ENCODE measurements at places on chromosomes 11 and 22.

- DNase-seq: peak; percentile 18
Measured at GRCh38 chr11:134476435-134477021, 64.5 kb upstream of the B3GAT1 start.

DNA sequence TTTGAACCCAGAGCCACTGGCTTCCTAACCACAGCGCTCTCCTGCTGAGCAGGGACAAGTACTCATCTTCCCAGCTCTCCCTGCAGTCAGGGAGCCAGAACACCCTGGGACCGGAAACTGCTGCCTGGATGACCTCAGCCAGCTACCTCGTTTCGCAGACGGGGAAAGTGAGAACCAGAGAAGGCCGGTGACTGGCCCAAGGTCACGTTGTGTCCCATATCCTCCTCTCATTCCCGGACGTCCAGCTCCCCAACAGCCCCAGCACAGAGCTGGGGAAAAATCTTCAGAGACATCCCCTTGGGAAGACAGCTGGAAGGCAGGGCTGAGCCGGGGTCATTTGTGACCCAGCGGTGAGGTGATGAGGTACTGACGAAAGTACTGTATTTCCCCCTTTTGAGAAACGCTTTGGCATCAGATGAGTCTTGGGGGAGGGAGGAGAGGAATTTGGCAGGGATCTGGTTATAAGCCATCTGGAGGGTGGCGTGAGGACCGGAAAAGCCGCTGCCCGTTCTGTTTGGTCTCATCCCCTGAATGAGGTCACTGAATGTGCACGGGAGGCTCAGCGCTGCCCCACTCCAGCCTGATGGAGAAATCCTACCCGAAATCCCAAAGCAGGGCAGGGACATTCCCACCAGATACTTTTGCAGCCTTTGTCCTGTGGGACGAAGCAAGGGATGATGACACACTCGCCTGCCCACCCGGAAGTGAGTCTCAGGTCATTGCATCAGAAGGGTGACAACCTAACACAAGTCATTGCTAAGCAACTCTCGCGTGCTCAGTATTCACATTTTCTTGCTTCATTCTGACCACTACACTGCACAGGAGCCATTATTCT, 41.1 kb downstream of the LIF start:
- no peak for DNase-seq

DNA sequence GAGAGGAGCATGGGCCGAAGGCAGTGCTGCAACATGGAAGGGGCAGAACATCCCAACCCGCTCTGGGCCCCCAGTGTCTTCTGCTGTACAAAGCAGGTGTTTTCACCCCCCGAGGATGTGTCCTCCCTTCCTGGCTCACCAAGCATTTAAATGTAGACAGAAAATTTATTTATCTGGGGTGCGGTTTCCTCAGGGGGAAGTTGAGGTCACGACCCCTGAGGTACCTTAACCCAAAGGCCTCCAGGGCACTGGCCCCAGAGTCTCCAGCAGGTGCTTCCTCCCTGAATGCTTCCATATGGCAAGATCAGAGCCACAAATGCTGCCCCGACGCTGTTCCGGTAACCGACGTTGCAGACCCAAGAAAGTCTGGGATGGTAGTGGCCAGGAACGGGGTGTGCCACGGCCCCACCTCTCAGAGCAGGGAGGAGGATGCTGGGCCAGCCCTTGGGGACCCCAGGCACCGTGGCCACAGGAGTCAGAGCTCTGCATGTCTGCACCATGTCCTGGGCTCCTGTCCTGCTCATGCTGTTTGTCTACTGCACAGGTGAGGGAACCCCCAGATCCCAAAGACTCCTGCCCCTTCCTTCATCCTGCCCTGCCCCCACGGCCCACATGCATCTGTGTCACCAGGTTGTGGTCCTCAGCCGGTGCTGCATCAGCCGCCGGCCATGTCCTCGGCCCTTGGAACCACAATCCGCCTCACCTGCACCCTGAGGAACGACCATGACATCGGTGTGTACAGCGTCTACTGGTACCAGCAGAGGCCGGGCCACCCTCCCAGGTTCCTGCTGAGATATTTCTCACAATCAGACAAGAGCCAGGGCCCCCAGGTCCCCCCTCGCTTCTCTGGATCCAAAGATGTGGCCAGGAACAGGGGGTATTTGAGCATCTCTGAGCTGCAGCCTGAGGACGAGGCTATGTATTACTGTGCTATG, at the start of gene VPREB1:
TSS of gene VPREB1 (plus strand) at position 471 of the 935 bp plus-strand sequence. CDS start at position 499, 28 bp downstream.
- DNase-seq: peak; percentile 86

- DNase-seq: no peak
Measured at GRCh38 chr11:27388001-27388400, 25.0 kb upstream of the CCDC34 start.

DNA sequence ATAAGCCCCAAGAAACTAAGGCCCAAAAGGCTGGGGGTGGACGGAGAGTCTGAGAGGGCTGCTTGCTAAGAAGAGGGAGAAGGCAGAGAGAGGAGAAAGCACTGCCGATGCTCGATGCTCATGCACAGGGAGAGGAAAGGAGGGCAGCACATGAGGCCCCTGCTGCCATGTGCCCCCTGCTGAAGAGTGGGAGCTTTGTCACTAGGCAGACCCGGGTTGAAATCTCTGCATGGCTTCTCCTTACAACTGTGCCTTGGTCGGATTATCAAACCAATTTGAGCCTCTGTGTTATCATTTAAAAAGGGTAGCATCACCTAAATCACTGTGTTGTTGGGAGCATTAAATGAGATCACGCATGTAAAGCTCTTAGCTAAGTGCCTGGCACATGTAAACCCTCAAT, 330.5 kb downstream of the NXPE2 start:
- no peak for DNase-seq

DNA sequence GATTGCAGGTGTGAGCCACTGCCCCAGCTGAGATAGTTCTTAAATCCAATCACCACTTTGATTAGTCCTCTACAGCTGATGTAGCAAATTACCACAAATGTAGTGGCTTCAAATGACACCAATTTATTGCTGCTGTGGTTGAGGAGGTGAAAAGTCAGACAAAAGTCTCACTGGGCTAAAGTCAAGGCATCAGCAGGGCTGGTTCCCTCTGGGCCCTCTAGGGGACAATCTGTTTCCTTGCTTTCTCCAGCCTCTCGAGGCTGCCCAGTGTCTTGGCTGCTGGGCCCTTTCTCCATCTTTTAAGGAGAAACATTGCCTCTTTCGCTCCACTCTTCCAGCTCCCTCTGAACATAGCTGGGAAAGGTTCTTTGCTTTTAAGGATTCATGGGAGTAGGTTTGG, 50.5 kb upstream of the SHANK2 start:
- no peak for DNase-seq

- DNase-seq: no peak
Measured at GRCh38 chr11:27413218-27413617, 50.2 kb upstream of the CCDC34 start.

- DNase-seq: no peak
Measured at GRCh38 chr11:59218893-59219292, 6.2 kb upstream of the MPEG1 start.

- no peak for DNase-seq
Measured at GRCh38 chr11:68411501-68411991, 49.0 kb upstream of the PPP6R3 start.

- no peak for DNase-seq
Measured at GRCh38 chr11:105829084-105829483, 193.0 kb downstream of the MSANTD4 start.

GRCh38 chr11:75249704-75250103, 9.1 kb downstream of the TPBGL start:
- no peak for DNase-seq

DNA sequence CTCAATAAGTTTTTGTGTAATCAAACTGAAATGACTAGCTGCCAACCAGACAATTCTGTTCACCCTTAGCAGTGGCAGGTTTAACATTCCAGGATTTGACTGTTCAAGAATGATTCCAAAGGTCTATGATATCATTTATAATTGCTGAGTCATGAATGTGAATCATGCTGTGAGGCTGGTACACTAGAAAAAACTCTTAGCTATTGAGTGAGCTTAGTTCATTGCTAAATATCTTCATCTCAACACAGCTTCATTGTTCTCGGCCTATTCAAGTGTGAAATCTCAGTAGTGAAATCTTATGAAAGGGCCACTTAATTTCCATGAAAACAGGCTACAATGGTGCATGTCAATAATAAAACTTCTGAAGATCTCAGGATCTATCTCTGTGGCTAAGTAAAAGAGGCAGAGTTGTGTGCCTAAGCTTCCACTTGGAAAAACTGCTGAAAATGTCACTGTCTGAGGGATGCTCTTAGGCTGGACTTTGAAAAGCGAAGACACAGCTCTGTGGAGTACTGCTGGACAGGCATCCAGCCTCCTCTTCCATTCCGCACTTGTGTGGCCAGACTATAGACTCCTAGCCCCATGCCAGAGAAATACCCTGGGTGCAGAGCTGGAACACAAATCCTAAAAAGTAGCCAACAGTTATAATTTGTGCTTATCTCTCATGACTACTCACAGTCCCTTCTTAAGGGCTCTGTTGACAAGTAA, 12.8 kb downstream of the AQP11 start:
- no peak for DNase-seq

DNA sequence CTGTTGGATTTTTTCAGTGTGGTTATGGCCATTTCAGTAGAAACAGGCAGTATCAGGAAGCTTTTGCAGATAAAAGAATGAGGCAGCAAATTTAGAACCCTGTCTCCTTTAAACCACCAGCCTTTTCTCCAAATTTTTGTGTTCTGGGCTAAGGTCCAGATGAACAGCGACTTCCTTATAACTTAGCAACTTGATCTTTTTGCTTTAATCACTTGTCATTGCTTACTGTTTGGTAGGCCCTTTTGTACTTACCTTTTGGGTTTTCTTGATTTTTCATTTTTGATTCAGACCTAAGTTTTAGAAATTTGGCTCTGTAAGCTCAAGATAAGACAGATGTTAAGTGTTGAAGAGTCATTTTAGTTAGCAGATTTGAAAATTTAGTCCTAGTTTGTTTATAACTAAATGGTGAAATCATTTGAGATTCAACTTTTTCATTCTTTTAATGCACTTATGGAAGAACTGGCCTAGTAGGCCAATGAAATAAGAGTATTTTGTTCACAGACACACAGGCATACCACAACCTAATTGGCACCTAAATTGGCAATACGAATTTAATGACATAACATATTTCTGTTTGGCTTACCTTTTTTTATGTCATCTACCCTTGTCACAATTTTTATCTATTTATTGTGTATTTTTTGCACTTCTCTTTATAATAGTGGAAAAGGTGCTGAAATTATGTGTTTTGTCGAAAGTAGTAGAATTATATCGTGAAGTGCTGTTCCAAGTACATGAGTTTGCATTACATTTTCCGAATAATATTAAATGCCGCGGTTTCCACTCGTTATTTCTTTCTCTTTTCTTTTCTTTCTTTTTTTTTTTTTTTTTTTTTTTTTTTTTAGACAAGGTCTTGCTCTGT, 2.1 kb downstream of the RTN3 start:
- no peak for DNase-seq

DNA sequence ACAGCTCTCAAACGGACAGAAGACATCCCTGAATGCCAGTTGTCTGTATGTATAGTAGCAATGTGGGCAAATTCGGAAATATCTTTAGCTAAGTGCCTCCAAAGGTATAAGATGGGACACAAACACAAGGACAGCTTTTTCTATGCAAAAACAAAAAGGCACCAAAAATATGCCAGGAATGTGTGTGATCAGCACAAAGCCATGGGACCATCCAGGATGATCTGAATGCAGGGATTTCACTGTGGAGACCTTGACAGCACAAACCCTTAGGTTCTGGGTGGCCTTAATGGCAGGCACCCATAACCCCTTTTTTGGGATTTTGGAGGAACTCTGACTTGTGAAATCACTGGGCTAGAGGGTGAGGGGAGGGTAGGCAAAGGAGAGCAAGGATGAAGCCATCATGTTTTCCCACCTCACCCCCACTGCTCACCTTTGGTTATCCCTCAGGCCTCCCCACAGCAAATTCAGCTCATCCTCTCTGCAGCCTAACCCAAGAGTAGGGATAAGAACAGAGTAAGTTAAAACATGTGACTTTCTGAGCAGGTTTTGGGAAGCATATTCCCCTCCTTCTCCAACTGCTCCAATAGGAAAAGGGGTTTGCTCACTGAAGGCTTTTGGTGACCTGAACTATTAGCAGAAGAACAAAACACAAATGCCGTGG, 154.6 kb downstream of the SNX19 start:
- DNase-seq: no peak

DNA sequence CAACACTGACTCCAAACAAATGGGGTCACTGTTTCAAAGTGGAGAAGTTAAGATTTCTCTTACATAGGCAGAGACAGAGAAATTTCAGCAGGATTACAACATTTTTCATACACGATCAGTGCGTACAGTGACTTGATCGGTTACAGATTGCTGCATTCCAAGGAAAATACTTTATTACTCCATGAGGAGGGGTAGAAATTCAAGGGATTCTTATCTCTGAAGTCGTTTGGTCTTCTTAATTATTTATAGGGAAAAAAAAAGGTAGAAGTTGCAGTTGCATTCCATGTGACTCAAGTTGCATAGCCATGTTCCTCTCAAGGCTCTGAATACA, 10.7 kb upstream of the SMIM38 start:
- DNase-seq: no peak

DNA sequence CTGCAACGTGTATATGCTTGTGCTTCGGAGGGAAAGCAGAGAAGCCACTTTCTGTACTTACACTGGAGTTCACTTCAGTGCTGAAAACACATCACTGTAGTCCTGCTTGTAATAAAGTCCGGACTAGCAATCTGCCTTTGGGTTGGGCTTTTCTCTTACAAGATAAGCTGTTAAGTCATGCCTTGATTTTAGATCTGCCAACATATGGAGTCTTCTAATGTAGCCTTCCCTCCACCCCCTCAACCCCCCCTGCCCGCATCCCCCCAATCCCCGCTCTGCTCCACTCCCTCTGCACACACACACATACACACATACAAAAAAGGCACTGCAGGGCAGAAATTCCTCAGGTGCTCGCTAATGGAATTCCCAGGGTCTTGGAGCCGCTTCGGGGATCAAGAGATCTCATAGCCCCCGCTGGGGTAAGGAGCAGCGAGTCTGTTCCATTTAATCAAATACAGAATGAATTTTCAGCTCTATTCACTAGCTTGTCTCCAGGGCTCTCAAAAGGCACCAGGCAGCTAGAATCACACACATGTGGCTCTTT, 3.4 kb downstream of the CDON start:
- DNase-seq: no peak

- DNase-seq: no peak
Measured at GRCh38 chr11:78954261-78954660, 379.6 kb upstream of the NARS2 start.

DNA sequence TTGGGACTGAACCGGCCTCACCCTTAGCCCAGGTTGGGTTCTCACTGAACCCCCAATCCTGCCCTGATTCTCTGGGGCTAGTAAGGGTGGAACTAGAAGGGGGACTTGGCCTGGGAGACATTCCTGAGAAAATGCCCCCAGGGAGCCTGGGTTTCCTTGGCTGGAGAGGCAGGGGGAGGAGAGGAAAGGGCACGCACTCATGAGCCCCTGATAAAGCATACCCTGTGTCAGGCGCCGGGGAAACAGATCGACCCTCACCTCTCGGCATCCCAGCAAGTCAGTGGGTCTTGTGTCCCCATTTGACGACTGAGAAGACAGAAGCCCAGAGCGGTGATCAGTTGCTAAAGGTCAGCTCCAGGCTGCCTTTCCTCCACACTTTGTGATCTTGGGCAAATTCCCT, 47.7 kb upstream of the RTL6 start:
- DNase-seq: no peak

DNA sequence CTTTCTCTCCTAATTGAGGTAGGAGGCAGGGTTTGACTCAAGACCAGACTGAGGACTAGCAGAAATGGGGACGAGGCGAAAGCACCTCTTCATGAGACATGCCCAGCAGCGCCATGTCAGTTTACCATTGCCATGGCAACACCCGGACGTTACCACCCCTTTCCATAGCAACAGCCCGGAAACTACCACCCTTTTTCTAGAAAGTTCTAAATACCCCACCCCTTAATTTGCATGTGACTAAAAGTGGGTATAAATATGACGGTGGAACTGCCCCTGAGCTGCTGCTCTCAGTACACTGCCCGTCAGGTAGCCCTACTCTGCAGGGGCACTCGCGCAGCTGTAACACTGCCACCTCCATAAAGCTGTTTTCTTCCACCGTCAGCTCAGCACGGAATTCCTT, 5.9 kb upstream of the RAC2 start:
- DNase-seq: no peak
